ENCODE measurements at places on chromosomes 11 and 22. TPM values are rescaled to one million over a fixed set of nuclear protein-coding genes. Genes with fewer than 3 reads are reported as not detected.

- DNase-seq = no peak
Observed at GRCh38 chr11:8258289-8258688, 5.4 kb downstream of the LMO1 start.

- peak; percentile 45 for DNase-seq
Observed at GRCh38 chr11:62449451-62449851, 30.6 kb downstream of the SCGB1A1 start.

Gene KCNJ11
- 0.41 TPM for polyA plus RNA-seq

GRCh38 chr22:23237841-23238240 is 57.5 kb downstream of the BCR start:
- DNase-seq = no peak

Gene DEUP1
- polyA plus RNA-seq = not detected

Gene LINC01488
- polyA plus RNA-seq = 0.05 TPM

GRCh38 chr22:41240377-41241132 is at the start of gene CHADL:
Gene CHADL, minus strand, starts transcription at chr22:41240931. Its CDS starts 50 bp downstream, at chr22:41240881.
- no peak for DNase-seq

Gene TUBA8
- 0.13 TPM for polyA plus RNA-seq

Gene TLCD5
- 5.8 TPM for polyA plus RNA-seq

Gene KIRREL3
- 11.7 TPM for polyA plus RNA-seq

DNA sequence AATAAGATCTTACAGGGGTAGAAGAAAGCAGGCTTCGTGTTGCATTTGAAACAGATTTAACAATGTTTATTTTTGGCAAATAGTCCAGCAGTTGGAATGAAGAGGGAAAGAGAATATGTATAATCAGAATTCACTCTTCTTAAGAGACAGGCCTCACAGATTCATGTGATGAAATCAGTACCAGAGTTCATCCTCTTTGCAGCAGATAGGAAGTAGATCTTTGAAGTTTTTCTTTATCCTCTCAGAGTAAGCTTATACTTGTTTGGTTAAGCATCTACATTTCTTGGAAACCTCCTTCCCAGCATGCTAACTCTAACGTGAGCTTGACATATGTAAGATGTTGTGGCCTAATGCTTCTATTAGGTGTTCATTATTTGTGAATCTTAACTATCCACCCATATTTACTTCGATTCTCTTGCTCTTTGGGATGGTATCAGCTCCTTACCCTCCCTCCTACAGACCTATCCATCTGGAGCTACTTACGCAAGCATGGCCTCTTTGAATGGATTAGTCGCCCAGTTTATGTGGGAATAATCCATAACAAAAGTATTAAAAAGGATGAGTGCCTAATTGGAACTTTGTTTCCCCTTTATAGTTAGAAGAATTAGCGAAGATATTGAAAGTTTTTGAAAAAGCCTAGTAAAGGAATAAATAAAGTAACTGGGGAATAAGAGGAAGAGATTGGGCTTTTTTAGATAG is 80.1 kb downstream of the PRMT3 start:
- no peak for DNase-seq

DNA sequence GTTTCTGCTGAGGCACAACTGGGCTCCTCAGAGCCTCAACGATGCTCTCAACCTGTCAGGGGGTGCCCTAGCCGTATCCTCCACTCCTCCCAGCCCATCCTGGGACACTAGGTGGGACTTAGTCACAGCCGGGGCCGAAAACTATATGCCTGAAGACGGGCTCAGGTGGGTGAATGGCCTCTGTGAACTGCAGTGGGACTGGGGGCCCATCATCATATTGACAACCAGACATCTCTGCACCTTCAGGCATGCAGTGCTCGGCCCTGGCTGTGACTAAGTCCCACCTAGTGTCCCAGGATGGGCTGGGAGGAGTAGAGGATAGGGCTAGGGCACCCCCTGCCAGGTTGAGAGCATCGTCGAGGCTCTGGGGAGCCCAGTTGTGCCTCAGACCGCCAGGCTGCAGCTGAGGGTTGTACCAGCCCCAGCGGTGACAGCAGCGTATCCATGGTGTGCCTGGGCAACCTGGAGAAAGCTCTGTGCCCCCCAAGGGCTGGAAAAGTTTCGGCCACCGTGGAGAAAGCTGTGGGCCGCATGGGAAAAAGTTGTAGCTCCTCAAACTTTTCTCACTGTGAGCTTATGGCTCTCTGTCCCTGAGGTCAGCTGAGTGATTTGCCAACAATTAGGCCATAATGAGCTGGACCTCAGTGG is 88.9 kb downstream of the RRM1 start:
- DNase-seq = no peak

Gene PDXP
- polyA plus RNA-seq = 10.5 TPM

DNA sequence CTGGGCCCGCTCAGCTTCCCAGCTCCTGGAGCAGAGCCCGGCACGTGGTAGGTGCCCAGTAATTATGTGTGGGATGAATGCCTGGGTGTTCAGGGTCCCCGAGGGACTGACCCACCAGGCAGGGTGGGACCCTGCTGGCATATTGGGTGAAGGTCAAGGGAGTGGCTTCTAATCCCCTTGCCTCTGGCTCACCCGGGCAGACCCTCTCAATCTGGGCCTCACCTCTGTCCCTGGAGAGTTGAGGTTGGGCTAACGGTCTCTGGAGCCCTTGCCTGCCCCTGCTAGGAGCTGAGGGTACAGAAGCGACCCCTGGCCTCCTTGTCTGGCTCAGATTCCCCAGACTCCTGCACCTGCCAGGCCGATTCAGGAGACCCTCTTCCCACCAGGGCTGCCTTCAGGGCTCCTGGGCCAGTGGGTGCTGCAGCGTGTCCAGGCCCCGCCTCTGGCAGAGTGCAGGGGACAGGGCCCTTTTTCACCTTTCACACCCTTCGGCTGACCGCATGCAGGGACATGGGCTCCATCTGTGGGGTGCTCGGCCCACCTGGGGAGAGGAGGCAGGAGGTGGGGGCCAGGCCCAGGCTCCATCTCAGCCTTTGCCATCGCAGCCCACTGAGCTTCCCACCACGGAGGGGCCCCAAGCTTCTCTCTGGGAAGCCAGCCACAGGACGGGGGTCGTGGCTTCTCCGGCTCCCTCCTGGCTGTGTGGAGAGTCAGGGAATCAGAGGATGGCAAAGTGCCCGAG is 3.8 kb upstream of the CTSD start:
- DNase-seq = no peak

- no peak for DNase-seq
Observed at GRCh38 chr11:2318707-2319106, 16.9 kb downstream of the TSPAN32 start.

- peak; percentile 35 for DNase-seq
Observed at GRCh38 chr11:63622323-63622722, 8.1 kb upstream of the PLAAT3 start.

DNA sequence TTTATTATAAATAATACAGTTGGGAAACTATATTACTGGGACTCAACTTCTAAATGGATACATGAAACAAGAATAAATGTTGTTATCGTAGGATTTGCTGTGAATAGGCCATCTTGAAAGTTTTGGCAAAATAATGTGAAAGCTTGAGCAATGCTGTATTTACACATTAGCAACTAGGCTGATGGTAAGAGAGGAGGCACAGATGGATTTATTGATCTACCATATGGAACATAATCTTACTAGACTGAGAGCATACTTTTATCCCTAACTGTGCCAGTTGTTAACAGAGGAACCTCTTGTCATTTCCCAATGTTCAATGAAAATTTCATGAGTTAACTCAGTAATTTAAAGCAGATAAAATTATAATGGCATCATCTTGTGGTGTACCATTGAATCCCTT is 22.8 kb downstream of the APIP start:
- no peak for DNase-seq

DNA sequence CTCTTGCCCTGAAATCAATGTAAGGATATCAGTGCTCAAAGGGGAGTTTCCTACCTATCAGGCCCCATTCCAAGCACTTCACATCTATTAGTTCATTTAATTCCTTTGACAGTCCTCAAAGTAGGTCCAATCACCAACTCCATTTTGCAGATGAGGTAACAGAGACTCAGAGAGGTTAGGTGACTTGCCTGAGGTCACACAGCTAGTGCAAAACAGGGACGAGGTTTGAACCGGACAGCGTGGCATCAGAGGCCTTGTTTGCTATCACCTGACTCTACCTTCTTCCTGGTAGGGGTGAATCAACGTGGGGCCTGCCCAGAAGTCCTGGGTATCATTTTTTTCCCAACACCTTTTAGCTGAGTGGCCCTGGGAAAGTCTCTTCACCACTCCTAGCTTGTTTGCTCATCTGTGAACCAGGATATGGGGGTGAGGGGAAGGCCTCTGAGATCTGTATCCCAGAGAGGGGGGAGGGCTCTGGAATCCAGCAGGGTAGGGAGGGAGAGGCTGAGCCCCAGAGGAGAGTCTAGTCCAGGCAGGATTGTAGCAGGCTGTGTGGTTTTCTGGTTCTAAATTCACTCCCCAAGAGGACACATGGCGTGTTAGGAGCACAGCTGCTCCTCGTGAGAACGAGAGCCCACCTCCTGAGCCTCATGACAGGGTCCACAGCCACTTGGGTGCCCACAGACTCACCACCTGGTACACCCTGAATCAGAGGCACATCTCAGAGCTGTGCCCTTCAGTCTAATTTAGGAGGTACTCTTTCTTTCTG is 174.7 kb downstream of the MN1 start:
- no peak for DNase-seq

Gene C22orf15
- not detected for polyA plus RNA-seq

DNA sequence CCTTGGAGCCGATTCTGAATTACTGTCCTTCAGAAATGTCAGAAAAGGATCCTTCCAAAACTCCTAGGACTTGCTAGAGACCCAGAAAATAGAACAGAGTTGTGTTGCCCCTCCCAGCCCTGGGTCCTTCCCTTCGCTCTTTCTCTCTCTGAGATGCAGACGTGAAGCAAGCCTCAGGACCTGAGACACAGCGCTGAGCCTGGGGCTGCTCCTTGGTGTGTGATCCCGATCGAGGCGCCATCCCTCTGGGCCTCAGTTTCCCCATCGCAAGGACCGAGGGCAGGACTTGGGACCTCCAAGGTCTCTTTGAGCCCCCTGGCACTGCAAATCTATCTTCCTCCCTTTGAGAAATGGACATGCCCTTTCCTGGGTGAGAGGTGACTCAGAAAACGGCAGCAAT is 533.5 kb downstream of the TBC1D22A start:
- DNase-seq = no peak

- DNase-seq = no peak
Observed at GRCh38 chr11:86627776-86628455, 44.5 kb downstream of the ME3 start.

DNA sequence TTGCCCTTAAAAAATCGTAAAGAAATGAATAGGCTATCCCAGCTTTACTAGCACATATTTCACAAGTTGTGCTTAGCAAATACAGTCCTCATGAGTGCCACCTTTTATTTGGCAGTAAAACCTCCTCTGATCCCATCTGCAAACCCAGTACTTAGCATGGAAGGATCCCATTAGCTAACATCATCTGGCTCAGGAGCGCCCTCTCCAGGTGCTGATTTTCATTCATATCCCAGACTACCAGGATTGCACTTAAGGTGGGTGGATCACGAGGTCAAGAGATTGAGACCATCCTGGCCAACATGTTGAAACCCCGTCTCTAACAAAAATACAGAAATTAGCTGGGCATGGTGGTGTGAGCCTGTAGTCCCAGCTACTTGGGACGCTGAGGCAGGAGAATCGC is 76.1 kb upstream of the PAX6 start:
- peak; percentile 16 for DNase-seq

Gene ALKBH3
- polyA plus RNA-seq = 25.5 TPM

GRCh38 chr22:25823276-25823675 is 81.3 kb downstream of the MYO18B start:
- no peak for DNase-seq

Gene DNAJB7
- polyA plus RNA-seq = not detected

GRCh38 chr22:49514211-49514610 is 313.5 kb downstream of the BRD1 start:
- no peak for DNase-seq

GRCh38 chr22:44143579-44143978 is 37.1 kb upstream of the PARVG start:
- no peak for DNase-seq

DNA sequence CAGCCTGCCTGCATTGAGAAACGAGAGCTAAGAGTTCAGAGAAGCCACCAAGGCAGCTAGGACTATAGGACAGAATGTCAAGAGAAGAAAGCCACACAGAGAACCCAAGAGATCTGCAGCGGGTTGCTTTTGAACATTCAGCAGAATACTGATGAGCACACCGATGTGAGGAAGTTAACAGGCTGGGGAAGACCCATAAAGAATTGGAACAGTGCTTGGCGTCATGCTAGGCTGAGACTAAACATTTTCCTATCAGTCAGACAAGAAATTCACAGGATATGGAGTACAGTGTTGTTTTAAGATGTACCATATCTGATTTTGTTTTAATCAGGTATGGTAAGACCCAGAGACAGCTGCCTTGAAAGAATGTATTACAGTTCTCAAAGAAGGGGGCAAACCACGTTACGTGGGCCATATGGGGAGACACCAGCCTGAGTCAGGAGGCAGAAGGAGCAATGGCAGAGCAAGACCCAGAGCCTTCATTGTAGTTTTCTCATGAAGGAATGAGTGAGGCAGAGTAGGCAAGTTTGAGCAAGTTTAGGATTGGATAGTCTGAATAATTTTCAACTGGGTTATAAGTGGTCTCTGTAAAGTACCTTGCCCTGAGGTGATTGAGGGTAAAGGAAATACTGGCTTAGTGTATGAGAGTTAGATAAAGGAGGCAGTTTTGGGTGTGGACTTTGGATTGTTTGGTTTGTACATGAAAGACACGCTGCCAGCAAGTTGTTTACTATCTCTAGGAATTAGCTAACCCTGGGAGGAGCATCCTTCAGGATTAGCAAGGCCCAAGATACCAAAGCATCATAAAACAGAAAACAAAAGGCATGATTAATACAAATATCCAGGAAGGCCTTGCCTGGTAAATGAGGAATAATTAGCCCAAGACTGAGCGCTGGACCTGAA is 14.3 kb downstream of the LRRC75B start:
- DNase-seq = peak; percentile 50

Gene RCOR2
- 0.58 TPM for polyA plus RNA-seq

DNA sequence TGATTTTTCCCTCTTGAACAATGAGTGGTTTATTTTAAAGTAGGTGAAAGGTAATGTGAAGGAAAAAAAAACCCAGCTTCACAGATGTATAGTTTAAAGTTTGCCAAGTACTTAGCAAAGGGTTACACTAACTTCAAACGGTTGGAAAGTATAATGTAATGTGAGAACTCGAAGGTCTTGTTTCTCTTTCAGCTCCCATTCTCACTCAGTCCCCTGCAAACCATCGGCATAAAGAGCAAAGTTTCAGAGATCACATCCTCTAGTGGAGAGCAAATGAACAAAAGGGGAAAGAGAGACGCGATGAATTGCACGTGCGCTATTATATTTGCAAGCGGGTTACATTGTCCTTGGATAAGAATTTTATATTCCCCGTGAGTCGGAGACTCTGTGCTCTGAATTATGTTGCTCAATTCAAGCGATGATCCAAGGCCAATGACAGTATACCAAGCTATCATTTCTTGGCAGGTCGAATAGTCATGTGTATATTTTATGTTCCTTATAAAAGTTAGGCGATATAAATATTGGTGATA is 37.6 kb upstream of the BIRC3 start:
- DNase-seq = no peak

Gene PIWIL4
- polyA plus RNA-seq = 0.29 TPM

All from A549 (cell line).